A549 treated with Hydrocortisone at 1 μM for 4 hours (cell line): ENCODE measurements at places on chromosomes 7 and 10. TPM values are rescaled to one million over a fixed set of nuclear protein-coding genes. Genes with fewer than 3 reads are reported as not detected.

BEND7 gene
- 6.3 to 10.6 TPM (median 9.6 TPM) in 5 replicates for total RNA-seq

NME8 gene
- not detected in 5 replicates for total RNA-seq

SPDYE2 gene
- total RNA-seq, result 0.05 TPM in 1 of 5 replicates, not detected in the others

AGBL3 gene
- total RNA-seq, result 0.92 to 1.6 TPM (median 1.4 TPM) in 5 replicates

FGFBP3 gene
- 2.1 to 2.6 TPM (median 2.5 TPM) in 5 replicates for total RNA-seq

GNG11 gene
- 32.1 to 38.7 TPM (median 35.4 TPM) in 5 replicates for total RNA-seq

BTBD16 gene
- total RNA-seq, result 0.44 to 0.62 TPM (median 0.55 TPM) in 5 replicates

RSPH10B2 gene
- total RNA-seq, result 0.14 to 0.15 TPM in 2 of 5 replicates, not detected in the others

C10orf62 gene
- 0.10 to 0.16 TPM in 2 of 5 replicates, not detected in the others for total RNA-seq

C7orf57 gene
- 0.12 to 0.31 TPM (median 0.26 TPM) in 5 replicates for total RNA-seq

SAMD9L gene
- 0.37 to 0.77 TPM (median 0.41 TPM) in 5 replicates for total RNA-seq

RBP4 gene
- 5.0 to 10.5 TPM (median 9.5 TPM) in 5 replicates for total RNA-seq

THAP5 gene
- 10.2 to 20.9 TPM (median 15.3 TPM) in 5 replicates for total RNA-seq

OR2A7 gene
- total RNA-seq, result not detected in 5 replicates

DNAH11 gene
- 0.05 to 0.63 TPM (median 0.25 TPM) in 5 replicates for total RNA-seq

PRPS1L1 gene
- total RNA-seq, result not detected in 5 replicates

FMC1 gene
- 13.2 to 43.3 TPM (median 31.6 TPM) in 5 replicates for total RNA-seq

HOXA4 gene
- total RNA-seq, result 1.4 to 2.3 TPM (median 1.7 TPM) in 5 replicates

FOXL3 gene
- total RNA-seq, result not detected in 5 replicates

URGCP gene
- 26.7 to 32.4 TPM (median 28.1 TPM) in 5 replicates for total RNA-seq

SEPHS1 gene
- total RNA-seq, result 62.1 to 84.0 TPM (median 66.4 TPM) in 5 replicates
